ENCODE measurements at places on chromosomes 7 and 10.

- no peak for DNase-seq
Observed at GRCh38 chr7:128431221-128431620, 21.4 kb upstream of the IMPDH1 start.

- DNase-seq = no peak
Observed at GRCh38 chr10:94076325-94076841, 82.7 kb downstream of the PLCE1 start.

- DNase-seq = no peak
Observed at GRCh38 chr7:101160910-101161309, 4.5 kb downstream of the VGF start.

DNA sequence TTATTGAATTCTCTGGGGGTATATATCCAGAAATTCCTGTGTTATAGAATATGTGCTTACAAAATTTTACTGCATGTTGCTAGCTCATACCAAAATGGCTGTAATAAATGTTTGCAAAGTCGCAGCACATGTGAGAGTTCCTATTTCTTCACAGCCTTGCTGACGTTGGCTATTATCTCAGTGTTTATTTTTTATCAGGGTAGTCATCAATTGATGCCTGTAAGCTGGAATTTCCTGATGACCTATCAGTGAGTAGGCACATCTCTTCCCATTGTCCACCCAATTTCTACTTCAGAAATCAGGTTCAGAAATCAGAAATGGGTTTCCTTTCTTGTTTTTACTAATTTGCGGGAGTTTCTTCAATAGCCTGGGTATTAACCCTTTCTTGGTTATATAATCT, 268.1 kb upstream of the FZD8 start:
- DNase-seq = no peak

DNA sequence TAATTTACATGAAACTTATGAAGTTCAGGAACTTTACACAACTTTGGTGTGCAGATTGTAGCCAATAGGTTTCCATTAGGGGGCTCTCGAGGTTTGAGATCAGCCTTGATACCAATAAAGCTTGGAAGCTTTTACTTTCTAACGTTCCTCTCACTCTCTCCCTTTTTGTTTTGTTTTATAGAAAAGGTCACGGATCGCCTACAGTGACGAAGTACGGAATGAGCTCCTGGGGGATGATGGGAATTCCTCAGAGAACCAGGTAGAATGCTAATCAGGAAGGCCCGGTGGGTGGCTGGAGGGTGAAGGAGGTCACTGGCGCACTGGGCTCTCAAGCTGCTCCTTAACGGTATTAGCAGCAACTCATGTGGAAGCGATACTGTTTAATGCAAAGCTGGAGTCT, 79.9 kb downstream of the VTI1A start:
- no peak for DNase-seq

- DNase-seq = no peak
Observed at GRCh38 chr10:90089719-90090118, 388.3 kb downstream of the KIF20B start.

- DNase-seq = no peak
Observed at GRCh38 chr7:27172315-27172774, 1.8 kb downstream of the HOXA10 start.

DNA sequence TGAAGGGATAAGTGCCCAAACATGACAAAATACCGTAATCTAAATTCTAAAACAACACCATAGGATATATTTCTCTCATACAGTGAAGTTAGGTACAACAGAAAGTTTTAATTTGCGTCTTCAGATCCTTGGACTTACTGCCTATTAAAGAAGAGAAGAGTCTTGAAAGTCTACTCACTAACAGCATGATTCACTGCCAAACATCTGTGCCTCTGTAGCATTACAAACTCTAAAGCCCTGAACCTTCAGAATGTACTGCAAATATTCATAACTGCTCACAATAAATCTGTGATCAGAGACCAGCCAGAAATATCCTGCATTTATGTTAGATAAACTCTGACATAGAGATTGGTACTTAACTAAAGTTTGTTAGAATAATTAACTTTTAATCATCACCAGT, 365.3 kb downstream of the PARD3 start:
- no peak for DNase-seq

GRCh38 chr10:78134773-78135306, 101.2 kb downstream of the RPS24 start:
- no peak for DNase-seq

- DNase-seq = no peak
Observed at GRCh38 chr7:93044147-93044810, 73.5 kb downstream of the SAMD9 start.

DNA sequence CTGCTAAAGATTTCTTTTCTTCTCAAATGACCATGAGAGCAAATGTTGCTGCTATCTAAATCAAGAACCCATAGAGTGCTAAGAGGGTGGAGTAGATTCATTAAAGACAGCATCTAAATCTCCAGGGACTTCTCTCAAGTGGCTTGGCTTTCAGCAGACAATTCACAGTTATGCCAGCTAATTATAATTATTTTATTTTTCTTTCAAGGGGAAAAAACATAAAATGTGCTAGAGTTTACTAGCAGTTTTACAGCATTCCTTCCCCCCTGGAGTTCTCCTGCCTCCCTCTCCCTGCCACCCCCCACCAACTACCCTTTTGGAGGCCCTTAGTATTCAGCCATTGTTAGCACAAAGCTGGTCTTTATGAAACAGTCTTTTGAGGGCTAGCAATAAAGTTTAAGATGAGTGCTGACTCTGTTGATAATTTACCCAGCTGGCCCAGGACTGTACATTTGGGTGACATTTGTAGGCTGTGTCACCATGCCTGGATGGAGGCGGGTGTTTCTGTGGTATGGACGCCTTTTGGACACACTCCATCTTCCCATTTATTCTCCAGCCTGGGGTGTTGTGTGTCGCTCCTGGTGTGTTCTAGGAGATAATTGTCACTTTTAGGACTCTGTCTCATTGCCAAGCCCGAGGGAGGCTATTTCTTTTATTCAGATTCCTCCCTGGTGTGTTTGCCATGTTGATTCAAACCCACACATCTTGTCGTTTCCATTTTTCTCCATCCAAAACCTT, 160.2 kb downstream of the CREB5 start:
- no peak for DNase-seq

DNA sequence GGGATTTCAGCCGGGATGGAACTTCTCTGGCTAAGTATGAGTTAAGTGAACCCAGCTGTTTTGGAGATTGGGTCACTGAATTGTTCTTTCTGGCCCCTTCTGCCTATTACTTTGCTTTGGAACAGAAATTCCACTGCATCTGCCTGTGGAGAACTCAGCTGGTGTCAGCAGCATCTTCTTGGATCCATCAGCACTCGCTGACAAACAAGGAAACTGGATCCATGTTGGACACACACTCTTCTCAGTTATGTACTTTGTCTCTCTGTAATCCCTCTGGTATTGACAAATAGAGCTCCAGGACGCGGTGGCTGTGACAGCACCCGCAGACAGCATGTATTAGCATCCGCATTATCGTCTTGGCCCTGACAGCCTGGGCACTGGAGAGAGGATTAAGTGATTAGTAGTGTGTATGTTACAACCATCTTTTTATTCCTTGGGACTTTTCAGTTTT, 73.0 kb upstream of the BMPER start:
- DNase-seq = no peak

GRCh38 chr10:97974526-97975525, 55.6 kb downstream of the CRTAC1 start:
- DNase-seq = no peak

GRCh38 chr10:126387041-126387921, 996 bp downstream of the ADAM12 start:
- DNase-seq = no peak
